ENCODE measurements at places on chromosomes 4 and X.

- DNase-seq: no peak
Observed at GRCh38 chr4:162401021-162401420, 237.2 kb upstream of the FSTL5 start.

- DNase-seq: no peak
Observed at GRCh38 chr4:154471526-154472331, 19.9 kb downstream of the DCHS2 start.

DNA sequence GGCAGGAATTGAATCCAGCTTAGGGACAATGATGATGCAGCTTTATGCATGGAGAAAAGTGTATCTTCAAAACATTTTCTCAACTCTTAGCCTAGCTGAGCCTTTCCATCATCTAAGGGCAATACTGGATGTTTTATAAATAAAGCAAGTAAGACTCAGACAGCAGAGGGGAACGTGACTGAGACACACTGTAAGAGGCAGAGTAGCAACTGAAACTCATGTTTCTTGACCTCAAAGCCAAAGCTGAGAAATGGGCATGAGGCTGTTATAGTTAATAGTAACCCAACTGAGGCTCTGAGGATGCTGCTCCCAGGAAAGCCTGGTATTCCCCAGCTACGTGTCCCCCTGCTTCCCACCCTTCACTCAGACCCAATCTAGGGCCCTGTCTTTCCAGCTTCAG is 44.6 kb downstream of the ARHGEF9 start:
- DNase-seq: no peak

DNA sequence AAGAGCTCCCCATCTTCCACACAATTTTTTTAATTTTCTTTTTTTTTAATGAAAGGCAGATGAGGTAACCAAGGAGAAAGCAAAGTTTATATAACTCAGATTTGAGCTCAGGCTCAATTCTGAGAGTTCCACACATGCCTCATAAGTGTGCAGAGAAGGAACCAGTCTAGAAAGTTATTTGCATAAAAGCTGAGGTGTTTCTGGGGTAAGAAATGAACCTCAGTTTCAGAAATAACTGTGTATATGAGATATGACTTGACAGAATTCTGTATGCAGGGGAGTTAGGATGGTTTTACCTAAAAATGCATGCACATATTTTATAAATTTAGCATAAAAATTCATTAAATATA is 51.3 kb downstream of the DTHD1 start:
- DNase-seq: no peak

DNA sequence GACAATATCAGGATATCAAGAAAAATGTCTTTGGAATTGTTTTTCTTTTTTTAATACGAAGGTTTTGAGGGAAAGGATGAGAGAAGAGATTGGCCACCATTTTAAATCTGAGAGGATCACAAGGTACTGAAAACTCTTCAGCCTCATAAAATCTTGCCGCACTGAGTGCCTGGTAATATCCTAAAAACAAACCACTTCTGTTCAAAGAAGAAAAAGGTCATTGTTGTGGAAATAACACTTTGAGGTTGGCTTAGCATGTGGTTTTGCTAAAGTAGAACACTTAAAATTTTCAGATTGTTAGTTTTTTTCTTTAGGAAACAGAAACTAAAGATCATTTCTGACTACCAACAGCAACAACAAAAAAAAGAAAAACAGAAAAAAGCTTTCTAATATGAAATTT is 1.0 kb upstream of the CLDN22 start:
- DNase-seq: no peak

- DNase-seq: peak; percentile 32
Observed at GRCh38 chr4:40264995-40265909, 68.4 kb downstream of the RHOH start.

- DNase-seq: no peak
Observed at GRCh38 chr4:16072168-16072567, 11.7 kb downstream of the PROM1 start.

GRCh38 chrX:145848857-145849256 is 31.2 kb downstream of the SLITRK2 start:
- no peak for DNase-seq

- no peak for DNase-seq
Observed at GRCh38 chr4:24690436-24690835, 104.9 kb upstream of the SOD3 start.

DNA sequence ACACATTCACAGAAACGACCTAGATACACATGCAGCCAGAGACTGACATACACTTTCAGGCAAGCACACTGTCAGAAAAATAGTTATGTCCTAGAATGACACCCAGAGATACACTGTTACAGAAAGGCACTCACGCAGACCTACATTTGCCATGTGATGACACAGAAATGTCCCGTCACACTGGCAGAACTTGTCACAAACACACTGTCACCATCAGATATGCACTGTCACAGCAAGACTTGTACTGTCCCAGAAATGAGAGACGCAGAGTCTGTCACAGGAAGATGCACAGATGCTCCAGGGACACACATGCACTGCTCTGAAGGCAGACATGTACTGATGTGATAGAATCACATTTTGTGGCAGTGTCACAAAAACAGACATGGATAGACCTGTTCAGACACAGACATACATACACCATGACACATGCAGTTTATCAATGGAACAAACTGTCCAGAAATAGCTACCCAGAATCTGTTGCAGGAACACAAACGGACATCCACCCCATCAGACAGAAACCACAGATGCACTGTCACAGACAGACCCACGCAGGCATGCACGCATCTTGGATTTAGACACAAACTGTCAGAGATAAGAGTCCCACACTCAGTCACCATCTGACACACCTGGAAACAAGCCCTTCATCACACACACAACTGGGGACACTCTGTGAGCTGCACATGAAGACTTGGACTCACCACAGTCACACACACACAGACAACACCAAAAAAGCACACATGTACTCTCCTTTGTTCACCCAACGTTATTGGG is 1.3 kb upstream of the PIM2 start:
- DNase-seq: no peak

DNA sequence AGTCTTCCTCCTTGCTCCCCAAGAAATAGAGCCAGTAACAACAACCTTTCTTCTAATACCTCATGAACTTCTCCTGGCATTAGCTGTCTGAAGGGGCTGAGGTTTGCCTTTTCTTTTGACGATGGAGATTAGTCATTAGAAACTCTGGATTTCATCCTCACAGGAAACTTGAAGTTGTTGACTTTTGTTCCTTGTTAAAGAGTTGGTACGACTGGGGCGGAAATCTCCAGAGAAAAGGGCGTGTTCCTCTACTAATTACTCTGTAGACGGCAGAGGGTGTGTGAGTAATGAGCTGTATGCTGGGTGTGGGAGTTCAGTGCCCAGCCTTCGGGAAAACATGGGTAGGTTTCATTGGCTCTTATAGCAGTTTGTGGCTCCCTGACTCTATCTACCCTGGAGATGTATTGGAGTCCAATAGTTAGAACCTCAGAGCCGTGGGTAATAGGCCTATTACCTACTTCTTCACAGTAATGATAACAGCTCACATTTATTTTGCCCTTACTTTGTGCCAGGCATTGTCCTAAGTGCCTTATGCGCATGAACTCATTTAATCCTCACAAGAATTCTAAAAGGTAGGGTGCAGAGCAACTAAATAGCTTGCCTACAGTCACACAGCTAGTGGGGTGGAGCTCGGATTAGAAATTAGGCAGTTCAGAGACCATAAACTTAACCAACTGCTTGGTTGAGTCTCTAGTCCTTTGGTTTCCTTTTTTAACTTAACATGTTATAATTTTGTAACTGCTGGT is 23.4 kb downstream of the TMEM164 start:
- peak; percentile 77 for DNase-seq

DNA sequence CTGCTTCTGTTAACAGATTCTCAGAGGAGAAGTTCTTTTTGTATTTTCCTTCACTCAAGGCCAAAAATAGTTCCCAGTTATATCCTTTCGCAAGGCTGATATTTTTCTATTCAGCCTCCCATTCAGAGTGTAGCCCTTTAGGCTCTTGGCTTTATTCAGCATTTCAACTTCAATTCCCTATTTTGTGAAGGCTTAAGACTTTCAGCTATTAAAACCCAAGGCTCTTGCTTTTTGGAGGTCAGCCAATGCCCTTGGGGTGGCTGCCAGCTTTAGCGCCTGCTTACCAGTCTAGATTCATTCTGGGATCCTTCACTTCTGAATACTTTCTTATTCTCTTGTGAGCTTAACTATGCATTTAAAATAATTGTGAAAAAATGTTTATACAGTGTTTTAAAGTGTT is 57.3 kb upstream of the ADGRA3 start:
- no peak for DNase-seq

GRCh38 chr4:21901281-21901680 is 47.3 kb downstream of the KCNIP4 start:
- no peak for DNase-seq

- no peak for DNase-seq
Observed at GRCh38 chrX:137362583-137362982, 203.3 kb upstream of the ZIC3 start.

GRCh38 chr4:114286262-114286810 is 306.9 kb upstream of the ARSJ start:
- DNase-seq: no peak

GRCh38 chrX:154737136-154737535 is 13.7 kb downstream of the GAB3 start:
- DNase-seq: no peak

DNA sequence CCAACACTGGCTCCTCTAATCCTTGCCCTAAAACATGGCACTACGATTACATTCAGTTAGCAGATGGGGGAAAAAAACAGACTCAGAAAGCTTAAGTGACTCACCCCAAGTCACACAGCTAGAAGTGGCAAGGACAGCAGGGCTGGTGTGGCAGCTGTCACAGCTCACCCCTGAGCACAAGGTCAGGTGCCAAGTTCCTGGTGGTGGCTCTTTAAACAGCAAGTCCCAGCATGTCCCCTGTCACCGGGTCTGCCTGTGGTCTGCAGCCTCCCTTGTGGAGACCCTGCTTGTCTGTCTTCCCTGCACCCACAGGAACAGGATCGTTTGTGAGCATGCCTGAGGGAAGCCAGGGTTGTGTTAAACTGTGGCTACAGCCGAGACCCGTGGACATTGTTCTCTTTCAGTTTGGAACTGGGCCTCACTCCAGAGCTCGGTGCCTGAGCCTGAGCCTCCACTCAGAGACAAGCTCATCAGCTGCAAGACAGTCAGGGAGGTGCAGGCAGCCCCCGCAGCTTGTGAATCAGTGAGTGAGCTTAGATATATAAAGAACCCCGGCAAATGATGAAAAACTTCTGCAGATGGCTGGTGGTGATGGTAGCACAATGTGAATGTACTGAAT is 260.8 kb downstream of the BCOR start:
- no peak for DNase-seq

DNA sequence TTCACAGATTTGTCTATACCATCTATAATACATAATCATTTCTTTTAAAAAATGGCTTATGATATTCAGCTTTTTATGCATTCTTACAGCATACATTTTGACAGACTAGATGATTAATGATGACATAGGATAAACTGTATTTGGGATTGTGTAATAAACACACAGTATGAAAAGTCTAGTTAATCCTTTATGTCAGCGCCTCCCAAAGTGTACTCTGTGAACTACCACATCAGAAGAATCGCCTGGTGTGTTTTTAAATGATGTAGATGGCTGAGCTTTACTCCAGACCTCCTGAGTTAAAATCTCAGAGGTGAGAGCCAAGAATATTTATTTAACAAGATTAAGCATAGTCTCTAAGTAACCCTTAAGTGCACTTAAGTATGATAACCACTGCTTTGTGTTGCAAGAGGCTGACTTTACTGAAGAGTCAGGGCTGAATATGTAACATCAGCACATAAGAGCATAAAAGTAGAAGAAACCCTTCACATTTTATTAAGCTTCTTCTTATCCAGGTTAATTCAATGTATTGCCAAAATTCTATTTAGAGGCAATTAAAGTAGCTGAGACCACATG is 104.2 kb downstream of the ANK2 start:
- no peak for DNase-seq

- DNase-seq: no peak
Observed at GRCh38 chr4:152588869-152589268, 53.0 kb upstream of the FBXW7 start.

Data from HT1080 (cell line).